ENCODE measurements at places on chromosomes 12 and 14. TPM values are rescaled to one million over a fixed set of nuclear protein-coding genes. Genes with fewer than 3 reads are reported as not detected.

DNA sequence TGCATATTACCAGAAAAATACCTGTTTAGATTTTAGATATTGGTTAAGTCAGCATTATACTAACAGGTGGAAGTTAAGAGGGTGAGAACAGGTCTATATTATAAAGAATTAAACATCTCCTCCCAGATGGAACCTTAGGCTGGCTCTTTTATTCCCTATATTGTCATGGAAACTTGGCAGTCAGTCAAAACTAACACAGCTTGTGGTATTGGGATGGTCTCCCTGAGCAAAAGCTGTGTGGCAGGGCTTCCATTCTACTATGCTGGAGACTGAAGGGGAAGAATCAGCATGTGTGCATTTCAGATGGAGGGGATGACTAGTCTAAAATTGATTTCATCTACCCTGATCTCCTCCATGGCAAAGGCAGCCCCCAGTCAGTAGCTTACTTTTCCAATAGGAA lies 66.7 kb downstream of the SMOC1 start:
- DNase-seq: no peak

The KRT3 gene
- total RNA-seq: not detected

DNA sequence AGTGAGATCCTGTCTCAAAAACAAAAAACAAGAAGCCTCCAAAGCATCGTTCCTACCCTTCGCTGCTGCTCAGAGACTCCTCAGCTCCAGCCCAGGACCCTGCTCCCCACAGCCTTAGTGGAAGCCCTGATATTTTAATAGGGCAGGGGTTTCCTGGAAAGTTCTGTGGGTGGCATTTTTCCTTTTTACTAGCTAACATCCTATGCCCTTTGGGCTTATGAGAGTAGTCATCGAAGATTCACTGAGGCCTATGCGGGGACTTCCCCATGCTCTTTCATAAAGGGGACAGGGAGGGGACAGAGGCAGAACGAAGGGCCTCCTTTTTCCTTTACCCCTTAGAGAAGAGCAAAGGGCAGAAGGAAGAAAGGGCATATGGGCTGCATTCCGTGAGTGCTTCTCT lies 8.3 kb downstream of the LAG3 start:
- no peak for DNase-seq

DNA sequence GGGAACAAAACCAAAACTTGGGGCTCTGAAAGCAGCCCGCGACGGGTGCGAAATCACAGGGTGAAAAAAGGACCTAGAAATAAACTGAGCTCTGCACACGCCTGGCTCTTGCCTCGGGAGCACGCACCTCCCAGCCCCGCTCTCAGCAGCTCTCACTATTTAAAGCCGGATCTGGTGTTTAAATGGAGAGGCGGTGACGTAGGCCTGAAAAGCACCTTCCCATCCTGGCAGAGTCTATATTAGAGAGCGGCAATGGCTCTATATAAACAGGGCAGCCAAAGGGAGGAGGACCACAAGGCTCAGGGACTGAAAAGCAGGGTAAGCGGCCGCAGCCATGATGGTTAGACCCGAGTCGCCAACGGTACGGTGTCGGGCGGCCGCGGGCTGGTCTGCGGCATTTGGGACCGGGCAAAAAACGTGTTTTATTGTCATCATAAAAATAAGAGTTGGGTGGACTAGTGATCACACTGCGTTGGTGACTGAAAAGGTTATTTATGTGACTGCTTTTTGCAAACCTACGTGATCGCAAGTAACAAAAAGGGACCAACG lies 1.5 kb downstream of the GTF2A1 start:
- peak; percentile 97 for DNase-seq

The WNT1 gene
- total RNA-seq: not detected

GRCh38 chr12:111120578-111120977 lies 200.2 kb upstream of the MYL2 start:
- DNase-seq: no peak

DNA sequence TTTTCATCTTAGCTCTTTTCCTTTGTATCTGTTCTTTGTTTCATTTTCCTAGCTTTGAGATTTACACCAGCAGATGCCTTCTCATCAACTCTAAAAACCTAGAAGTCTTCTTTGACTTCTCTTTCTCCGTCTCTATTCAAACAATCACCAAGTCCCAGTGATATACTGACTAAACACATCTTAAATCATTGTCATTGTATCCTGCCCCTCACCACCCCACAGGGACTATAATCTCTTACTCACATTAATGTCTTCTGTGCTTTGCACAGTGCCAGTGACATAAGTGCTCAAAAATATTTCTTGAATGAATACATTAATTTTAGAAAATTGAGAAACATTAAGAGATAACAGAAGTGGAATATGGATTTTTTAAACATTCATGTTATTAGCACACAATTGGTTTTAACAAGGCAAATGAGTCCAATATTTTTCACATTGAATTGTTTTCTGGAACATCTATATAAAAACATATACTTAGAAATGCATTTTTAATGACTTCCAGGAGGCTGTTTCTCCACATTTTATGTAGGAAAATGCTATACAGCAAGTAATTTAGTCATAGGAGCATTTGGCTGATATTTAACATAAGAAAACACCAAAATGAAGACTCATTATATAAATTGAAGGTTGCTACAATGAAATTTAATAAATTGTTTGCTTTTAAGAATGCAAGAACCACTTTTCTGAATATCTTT lies 472.8 kb upstream of the PRICKLE1 start:
- DNase-seq: no peak

DNA sequence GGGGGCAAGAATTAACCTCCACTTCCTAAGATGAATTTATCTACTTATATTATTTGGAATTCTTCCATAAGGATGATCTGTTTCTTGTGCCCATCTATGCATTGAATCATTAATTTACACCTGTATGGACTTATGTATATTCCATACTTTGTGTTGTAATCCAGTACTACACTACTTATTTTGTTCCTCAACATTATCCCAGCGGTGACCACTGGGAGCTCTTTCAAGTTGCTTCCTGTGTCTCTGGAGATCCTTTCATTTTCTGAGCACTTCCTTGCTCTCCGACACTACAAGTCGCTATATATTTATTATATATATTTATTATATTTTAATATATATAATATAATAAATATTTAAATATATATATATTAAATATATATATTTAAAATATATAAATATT lies 54.9 kb upstream of the SCN8A start:
- peak; percentile 5 for DNase-seq

The LMO3 gene
- 0.50 TPM for total RNA-seq

All from fibroblast of lung (primary cell).